ENCODE measurements at places on chromosomes 12 and 14.

- no peak for DNase-seq
Observed at GRCh38 chr14:87656315-87656714, 336.7 kb downstream of the GALC start.

DNA sequence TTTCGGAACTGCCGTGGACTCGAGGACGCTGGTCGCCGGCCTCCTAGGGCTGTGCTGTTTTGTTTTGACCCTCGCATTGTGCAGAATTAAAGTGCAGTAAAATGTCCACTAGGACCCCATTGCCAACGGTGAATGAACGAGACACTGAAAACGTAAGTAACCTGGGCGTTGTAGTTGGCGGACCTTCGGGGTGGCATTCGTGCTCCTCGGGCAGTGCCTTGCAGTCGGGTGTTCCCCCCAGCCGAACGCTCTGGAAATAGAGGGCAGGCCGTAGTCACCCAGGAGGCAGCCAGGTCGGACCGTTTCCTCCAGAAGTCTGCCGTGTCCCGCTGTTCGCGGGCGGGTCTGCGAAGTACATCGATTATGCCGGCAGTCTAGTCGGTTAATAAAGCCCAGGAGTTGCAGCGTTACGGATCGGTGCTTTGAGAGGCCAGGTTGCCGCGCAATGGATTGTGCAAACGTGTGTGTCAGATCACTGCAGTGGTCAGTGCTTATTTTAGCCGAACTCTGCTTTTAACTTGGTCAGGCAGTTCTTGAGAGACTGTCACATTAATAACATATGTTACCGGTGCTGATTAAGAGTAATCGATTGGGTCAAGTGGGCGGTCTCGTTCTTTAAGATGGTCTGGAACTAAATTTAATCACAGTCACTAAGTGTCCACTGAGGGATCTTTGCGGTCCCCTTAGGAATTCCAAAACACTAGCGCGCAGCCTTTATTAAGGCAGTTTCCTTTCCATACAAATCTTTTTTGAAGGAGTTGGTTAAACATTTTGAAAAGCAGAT is 906 bp downstream of the MARK3 start:
- DNase-seq = no peak

DNA sequence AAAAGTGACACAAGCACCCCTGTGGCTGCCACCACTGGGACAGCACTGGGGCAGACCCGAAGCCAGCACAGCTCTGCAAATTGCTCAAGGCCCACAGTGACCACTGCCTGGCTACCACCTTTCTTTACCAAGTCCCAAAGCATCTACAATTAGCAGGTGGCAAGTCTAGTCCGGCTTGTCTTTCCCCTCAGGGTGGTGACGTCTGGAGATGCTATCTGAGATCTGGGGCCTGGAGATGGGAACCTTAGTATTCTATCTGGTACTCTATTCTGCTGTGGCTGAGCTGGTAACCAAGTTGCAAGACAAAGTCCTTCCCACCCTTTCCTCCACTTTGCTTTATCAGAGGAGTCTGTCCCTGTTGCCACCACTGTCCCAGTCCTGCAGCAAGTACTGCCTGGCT is 1010.1 kb upstream of the FLRT2 start:
- DNase-seq = no peak

- DNase-seq = no peak
Observed at GRCh38 chr14:102768223-102769048, 8.8 kb upstream of the TRAF3 start.

GRCh38 chr12:92089559-92089958 is 56.1 kb downstream of the BTG1 start:
- no peak for DNase-seq

DNA sequence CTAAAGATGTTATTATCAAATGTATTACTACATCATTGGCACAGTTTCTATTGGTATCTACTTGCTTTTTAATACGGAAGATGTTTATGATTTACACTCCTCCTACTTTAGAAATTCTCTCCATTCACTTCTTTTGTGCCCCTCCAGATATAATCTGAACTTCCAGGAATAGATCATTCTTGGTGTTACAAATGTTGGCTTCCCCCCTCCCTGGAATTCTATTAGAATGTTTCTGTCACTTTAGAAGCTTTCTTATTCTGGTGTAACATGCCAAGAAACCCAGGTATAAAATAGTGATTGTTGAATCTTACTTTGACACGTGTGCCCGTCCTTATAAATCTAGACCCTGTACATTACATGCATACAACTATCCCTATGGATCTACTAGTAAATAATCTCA is 1.2 kb upstream of the WDR20 start:
- DNase-seq = no peak

- no peak for DNase-seq
Observed at GRCh38 chr14:93970965-93971634, 5.3 kb downstream of the ASB2 start.

DNA sequence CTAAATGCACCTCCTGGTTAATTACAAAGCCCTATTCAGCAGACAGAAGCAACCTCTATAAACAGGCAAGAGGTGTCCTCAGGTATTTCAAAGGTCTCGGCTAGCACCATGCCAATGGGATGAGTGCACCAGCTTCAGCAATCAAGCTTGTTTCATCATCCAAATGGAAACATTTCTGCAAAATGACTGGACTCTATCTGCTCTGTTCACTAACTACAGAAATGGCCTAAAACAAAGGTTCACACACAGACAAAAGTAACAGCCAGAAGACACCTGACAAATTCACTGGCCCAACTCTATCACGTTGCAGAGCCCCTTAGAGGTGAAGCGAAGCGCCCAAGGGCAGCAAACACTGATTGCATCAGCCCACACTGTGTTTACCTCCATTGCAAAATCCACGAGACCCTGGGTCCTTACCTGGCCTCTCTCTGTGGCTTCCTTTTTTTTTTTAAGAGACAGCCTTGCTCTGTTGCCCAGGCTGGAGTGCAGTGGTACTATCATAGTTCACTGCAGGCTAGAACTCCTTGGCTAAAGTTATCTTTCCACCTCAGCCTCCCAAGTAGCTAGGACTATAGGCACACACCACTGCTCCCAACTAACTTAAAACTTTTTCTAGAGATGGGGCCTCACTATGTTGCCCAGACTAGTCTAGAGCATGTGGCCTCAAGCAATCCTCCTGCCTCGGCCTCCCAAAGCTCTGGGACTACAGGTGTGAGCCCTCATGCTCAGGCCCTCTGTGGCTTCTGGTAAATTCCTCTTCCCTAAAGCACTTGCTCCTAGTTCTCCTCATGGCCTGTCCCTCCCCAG is 8.5 kb upstream of the SYNE3 start:
- no peak for DNase-seq

DNA sequence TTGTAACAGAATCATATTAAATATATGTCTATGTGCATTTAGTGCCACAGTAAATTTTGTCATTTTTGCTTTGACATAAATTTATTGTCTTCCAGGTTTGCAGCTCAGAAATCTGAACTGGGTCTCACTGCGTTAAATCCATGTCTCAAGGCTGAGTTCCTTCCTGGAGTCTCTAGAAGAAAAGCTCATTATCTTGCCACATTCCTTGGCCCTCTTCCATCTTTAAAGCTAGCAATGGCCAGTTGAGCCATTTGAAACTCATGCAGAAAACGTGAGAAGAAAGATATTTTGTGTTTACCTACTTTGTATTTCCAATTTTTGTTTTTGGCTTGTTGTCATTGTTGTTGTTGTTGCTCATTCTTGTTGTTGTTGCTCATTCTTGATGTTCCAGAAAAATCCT is 10.7 kb downstream of the PRH1 start:
- no peak for DNase-seq

GRCh38 chr12:107225635-107226034 is 132.3 kb upstream of the CRY1 start:
- DNase-seq = peak; percentile 69

DNA sequence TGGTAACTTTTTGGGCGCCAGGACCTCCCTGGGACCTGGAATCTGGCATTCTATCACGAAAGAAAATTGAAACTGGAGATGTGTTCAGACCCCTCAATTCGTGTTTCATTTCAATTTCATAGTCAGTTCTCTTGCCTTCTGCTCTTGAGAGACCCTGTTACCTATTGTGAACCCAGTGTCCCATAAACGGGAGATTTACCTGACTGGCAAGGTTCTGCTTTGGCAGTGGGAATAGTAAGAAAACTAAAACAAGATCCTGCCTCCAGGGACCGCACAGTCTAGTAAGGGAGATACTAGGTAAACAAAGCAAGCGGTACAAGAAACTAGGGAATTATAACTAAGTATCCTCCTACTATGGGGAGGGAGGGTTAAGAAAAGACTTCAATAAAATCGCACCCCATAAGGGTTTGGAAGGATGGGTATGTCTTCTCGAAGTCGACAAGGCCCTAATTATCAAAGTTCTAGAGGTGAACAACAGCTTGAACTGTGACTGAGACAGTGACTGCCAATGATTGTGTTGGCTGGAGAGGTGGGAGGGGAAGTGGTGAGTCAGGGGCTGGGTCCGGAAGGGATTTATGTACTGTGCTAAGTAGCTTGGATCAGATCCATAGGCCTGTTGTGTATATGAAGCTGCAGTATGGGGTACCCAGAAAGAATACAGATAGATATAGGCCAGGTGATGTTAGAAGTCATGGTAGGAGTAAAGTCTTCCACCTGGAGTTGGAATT is 754 bp downstream of the ACSS3 start:
- DNase-seq = peak; percentile 75

DNA sequence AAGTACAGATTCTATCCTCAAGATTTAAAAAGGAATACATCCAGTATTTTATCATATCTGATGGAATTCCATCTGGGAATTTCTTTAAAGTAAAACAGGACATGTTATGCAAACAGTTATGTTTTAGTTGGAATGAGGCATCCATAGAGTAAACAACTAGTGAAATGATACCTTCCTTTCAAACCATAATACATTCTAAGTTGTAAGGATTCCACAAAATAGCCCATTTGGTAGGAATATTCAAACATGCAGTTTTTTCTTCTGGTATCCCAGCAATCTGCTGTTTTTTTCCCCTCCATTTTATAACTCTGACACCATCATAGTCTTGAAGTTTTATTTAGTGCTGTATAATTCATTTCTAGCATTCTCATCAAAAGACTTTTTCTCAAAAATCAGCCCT is 149.6 kb downstream of the ADAMTS20 start:
- no peak for DNase-seq

GRCh38 chr14:104806625-104807465 is 5.9 kb downstream of the ZBTB42 start:
- no peak for DNase-seq

- no peak for DNase-seq
Observed at GRCh38 chr12:48968467-48968866, 3.1 kb downstream of the WNT10B start.

DNA sequence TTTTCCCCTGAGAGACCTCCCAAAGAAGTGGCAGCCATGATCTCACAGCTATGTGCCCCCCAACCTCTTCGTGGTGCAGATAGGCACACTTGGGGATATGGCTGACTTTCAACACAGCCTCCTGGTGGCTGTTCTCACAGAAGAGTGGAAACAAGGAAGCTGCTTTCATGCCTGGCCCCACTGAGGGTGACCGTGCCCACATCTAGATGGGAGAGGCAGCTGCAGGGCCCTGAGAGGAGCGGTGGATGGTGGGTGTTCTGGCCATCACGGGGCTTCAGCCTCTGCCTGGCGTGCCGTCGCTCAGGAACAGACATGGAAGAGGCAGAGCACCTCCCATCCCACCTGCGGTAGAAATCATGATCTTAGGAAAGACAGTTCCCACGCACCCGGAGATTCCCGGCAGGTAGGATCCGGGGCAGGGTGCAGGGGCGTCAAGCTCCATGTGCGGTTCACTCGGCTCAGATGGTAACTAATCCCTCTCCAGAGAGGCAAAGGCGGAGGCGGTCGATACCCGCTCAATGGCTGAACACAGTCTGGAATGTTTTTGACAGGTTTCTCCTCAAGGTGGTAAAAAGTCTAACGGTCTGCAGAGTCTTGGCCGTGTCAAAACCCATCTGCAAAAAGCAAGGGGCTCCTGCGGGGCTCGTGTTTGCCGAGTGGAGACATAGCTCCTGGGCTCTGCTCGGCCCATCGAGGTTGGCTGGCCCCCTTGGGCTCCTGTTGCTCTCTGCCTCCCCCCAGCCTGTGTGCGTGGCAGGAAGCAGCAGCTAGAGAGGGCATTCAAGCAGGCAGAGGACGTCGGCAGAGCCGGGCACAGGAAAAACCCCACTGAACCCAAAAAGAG is 225.2 kb upstream of the RTL1 start:
- DNase-seq = no peak

GRCh38 chr14:95327558-95328374 is 8.1 kb upstream of the CLMN start:
- no peak for DNase-seq

GRCh38 chr12:119274636-119275065 is 59.9 kb upstream of the CCDC60 start:
- no peak for DNase-seq

- DNase-seq = no peak
Observed at GRCh38 chr12:83145325-83145840, 458.7 kb downstream of the TMTC2 start.

- no peak for DNase-seq
Observed at GRCh38 chr14:97975216-97975615, 1178.0 kb downstream of the VRK1 start.

DNA sequence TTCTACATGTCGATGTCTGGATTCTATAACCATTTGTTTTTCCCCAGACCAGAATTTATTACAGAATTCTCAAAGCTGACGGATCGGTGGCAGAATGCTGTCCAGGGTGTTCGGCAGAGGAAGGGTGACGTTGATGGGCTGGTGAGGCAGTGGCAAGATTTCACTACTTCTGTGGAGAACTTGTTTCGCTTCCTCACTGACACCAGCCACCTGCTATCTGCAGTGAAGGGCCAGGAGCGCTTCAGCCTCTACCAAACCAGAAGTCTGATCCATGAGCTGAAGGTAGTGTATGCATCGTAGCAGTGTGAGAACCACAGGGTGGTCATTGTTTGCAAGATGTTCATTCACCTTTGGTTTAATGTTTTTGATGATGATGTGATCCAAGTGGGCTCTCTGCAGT is 124.0 kb downstream of the ESR2 start:
- DNase-seq = no peak

DNA sequence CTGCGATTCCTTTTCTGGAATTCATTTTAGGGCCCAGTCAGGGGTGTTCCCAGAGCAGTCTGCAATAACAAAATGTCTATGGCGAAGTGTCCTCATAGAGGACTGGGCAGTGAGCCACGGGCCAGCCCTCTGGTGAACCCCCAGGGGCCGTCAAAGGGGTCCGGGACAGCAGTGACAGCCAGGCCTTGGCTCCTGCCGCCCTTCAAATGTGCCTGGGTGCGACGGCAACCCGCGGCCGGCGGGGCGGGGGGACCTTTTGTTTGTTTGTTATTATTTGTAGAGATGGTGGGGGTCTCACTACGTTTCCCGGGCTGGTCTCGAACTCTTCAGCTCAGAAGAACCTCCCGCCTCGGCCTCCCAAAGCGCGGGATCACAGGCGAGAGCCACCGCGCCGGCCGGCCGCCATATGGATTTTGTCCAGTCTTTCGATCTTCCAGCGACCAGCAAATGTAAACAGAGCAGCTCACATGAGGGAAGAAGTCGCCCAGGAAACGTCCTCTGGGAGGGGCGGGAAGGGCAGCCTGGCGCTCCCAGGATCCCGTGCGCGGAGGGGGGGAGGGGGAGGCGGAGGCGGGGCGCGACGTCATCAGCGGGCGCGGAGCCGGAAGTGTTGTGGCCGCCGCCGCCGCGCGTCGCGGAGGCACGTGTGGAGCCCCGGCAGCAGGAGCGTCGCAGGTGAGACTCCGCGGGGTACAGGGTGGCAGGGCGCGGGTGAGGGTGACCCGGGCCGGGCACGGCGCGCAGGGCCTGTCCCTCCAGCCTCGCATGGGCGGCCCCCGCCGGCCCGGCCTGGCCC is at the start of gene TRMT61A:
TRMT61A (plus strand) TSS at position 610 of the 796 bp plus-strand sequence. CDS start 783 bp downstream, outside the sequence.
- DNase-seq = peak; percentile 56
